A549 treated with GW870086 at 1 μM for 4 hours (cell line): ENCODE measurements at places on chromosomes 2 and 18. TPM values are rescaled to one million over a fixed set of nuclear protein-coding genes. Genes with fewer than 3 reads are reported as not detected.

Gene ALKAL2
- total RNA-seq = not detected in 5 replicates

Gene ZBTB7C
- 0.12 to 0.33 TPM (median 0.19 TPM) in 5 replicates for total RNA-seq

Gene XPO1
- total RNA-seq = 95.8 to 134 TPM (median 119 TPM) in 5 replicates

Gene RSAD2
- total RNA-seq = 0.13 to 0.30 TPM (median 0.25 TPM) in 5 replicates

Gene HRH4
- not detected in 5 replicates for total RNA-seq

Gene TRMT61B
- total RNA-seq = 14.3 to 19.3 TPM (median 16.4 TPM) in 5 replicates

Gene RIT2
- total RNA-seq = not detected in 5 replicates

Gene CYS1
- total RNA-seq = 1.2 to 1.5 TPM (median 1.3 TPM) in 5 replicates

Gene SLC4A5
- 0.11 to 0.47 TPM (median 0.20 TPM) in 5 replicates for total RNA-seq

Gene REG1B
- total RNA-seq = not detected in 5 replicates

Gene ANKRD30B
- not detected in 5 replicates for total RNA-seq

Gene PRSS56
- 0.09 to 0.16 TPM (median 0.11 TPM) in 5 replicates for total RNA-seq

Gene CFAP53
- 0.26 to 0.43 TPM (median 0.30 TPM) in 5 replicates for total RNA-seq
